ENCODE measurements at places on chromosomes 16 and 17.

- no peak for DNase-seq
Observed at GRCh38 chr17:55442953-55443683, 21.5 kb upstream of the MMD start.

- DNase-seq = no peak
Observed at GRCh38 chr16:56610017-56610608, 1.7 kb downstream of the MT2A start.

GRCh38 chr17:35972535-35972934, 8.8 kb downstream of the CCL16 start:
- DNase-seq = no peak

DNA sequence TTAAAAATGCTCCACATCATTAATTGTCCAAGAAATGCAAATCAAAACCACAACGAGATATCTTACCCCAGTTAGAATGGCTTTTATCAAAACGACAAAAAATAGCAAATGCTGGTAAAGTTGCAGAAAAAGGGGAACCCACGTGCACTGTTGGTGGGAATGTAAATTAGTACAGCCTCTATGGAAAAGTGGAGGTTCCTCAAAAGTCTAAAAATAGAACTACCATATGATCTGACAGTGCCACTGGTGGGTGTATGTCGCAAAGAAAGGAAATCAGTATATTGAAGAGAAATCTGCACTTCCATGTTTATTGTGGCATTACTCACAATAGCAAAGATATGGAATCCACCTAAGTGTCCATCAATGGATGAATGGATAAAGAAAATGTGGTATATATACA, 38.2 kb upstream of the ZFHX3 start:
- DNase-seq = no peak

- no peak for DNase-seq
Observed at GRCh38 chr16:67294938-67295361, 15.6 kb downstream of the PLEKHG4 start.

DNA sequence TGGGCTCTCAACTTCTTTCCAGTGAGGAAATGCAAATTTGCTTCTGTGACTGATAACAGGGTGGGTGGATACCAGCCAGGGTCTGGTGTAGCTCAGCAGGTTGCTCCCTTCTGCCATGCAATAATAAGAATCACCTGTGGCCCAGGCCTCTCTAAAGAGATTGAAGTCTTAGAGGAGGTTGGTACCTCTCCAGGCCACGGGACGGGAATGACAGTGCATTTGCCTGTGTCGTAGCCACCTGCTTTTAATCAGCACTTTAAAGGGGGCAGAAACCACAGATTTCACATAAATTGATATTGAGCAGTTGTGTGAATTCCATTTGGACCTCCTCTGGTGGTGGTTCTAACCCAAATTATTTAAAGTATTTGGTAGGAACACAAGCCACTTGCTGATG, 246.9 kb downstream of the PRKCA start:
- DNase-seq = no peak

- DNase-seq = no peak
Observed at GRCh38 chr17:47117386-47117785, 71.7 kb downstream of the CDC27 start.

- no peak for DNase-seq
Observed at GRCh38 chr17:46741122-46741730, 77.3 kb downstream of the WNT3 start.

- no peak for DNase-seq
Observed at GRCh38 chr16:6725634-6726331, 606.9 kb upstream of the RBFOX1 start.

DNA sequence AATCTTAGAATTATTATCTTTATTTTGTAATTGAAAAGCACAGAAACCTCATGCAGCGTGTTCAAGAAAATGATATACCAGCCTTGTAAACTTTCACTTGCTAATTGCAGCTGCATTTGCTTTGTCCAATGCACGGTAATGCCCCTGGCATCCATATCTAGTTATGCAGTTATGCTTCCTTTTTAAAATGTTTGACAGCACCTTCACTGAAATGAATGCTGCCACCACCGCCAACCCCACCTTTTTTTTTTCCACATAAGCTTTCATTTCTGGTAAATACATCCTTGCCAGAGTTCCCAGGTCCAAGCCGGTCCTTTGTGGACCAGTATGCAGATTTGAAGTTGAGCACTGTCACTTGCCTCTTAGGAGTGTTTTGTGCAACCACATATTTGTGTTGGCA, 338.8 kb downstream of the WWOX start:
- DNase-seq = no peak

DNA sequence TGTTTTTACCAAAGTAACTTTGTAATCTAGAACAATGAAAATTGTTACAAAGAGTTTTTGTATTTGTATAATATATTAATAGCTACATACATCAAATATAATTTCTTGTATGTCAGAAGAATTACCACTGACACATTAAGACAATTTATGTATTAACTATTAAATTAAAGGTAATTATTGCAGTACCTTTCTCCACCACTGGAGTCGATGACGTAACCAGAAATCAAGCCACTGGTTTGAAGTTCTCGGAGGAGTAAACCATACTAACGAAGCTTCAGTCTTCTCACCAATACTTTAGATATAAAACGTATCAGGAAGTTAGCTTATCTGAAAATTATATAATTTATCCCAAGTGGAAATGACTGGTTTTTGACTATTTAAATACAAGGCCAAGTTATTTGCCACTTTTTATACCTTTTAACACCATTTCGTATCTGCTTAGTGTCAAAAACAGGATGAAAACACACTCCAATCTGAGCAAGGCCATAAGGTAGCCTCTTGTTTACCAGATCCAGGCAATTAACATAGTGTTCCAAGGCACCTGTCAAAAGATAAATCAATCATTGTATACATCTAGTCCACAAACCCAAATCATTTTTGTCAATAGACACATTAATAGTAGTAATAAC, 4.3 kb downstream of the POLG2 start:
- DNase-seq = no peak

GRCh38 chr16:29107299-29107698, 122.4 kb downstream of the LAT start:
- no peak for DNase-seq

DNA sequence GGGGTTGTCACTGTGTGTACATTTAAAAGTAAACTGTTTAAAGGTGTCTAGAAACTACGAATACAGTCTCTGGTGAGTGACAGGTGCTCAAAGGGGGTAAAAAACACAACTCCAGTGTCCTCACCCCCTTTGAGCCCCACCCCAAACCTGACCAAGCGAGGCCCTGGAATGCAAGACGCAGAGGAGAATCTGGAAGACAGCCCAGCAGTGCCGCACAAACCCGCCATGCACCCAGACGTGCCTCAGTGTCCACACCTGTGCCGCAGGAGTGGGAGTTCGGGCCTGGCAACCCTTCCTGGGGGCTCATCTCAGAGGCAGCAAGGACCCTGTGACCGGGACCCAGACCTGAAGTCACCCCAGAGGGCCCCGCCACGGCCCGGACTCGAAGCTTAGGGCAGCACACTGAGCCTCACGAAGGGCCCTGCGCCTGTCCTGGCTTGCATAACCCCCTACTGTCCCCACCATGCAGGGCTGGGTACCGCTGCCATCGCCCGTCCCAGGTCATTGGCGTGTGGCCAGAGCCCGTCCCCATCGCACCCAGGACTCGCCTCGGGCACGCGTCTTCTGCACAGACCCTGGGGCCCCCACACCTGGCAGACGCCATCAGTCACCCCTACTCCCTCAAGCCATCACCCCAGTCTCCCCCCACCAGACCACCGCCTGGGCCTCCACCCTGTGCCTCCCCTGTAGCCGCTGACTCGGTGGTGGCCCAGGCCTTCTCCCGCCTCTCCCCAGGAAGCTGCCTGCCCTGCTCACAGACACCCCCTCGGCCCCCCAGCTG, 33.0 kb upstream of the ZC3H18 start:
- DNase-seq = no peak

DNA sequence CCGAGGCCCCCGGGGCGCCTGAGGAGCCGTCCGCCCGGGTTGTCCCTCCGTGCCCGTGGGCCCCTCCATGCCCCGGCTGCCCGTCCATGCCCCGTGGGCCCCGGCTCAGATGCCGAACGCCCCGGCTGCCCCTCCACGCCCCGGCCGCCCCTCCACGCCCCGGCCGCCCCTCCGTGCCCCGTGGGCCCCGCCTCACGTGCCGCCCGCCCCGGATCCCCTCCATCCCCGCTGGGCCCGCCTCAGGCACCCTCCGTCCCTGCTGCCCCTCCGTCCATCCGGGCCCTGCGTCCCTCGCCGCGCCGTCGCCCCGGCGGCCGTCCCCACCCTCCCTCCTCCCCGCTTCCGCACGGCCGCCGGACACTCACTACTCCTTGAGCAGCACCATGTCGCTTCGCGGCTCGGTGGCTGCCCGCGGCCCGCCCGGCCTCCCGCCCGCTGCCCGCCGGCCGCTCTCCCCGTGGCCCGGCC, 382 bp downstream of the PITPNA start:
- DNase-seq = no peak

DNA sequence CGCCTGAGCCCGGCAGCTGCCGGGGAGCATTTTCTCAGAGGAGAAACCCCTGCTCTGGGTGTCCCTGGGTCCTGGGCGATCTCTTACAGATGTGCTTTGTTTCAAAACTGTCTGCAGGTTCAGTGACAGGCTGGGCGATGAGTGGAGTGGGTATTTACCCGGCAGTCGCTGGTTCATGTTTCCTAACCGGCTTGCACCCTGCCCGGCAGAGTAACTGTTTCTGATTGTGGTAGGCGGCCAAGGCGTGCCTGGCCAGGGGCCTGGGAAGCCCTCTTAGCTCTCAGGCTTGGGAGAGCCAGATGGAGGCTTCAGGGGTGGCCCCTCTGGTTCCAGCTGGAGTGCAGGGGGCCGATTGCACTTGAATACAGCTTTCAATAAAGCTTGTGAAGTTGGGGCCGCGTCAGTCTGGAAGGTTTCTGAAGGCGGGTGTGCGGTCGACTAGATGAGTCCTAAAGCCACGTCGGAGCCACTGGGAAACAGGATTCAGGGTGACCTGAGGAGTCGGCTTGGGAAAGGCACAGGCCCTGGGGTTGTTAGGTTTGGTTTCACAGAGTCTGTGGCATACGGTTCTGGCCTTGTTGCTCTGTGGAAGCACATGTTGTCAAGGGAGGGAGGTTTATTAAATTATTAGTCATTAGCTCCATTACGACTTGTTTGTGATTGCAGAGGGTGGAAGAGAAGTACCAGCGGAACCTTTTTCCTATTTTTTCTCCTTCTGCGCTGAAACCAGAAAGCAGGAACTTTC, 1.4 kb downstream of the BAIAP2 start:
- DNase-seq = no peak

- DNase-seq = no peak
Observed at GRCh38 chr16:46961373-46962353, 11.8 kb downstream of the DNAJA2 start.

DNA sequence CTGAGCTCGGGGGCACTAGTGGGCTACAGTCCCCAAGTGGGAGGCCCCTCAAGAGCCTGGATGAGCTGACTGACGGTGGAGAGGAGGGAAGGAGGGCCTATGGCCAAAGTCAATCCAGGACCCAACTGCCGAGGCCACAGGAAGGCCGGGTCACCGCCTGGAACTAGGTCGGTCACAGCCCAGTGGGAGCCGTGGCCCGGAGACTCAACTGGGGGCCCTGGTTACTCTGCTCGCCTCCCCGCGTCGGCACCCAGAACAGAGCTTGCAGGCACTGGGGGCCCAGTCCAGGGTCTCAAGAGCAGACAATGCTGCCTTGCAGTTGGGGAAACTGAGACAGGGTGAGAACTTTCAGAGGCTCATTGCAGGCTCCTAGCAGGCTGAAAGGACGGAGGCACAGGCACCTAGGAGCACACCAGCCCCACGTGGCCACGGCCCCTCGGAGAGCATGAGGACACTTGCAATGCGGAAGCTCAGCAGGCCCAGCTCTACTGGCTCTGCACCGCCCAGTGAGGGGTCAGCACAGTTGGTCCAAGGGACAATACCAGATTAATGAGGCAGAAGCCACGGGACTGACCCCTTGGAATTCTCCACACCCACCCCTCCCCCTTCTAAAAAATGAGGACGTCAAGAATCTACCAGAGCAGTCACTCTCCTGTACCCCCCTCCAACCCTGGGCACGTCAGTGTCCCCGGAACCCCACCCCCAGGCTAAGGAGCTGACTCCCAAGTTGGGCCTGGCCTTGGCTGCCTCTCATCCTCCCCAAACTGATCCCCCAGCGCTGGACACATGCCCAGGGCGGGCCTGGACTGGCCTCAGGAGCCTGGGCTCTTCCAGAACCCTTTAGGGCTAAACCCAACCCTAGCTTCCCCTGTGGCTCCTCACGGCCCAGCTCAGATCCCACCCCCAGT, 2.2 kb downstream of the HS3ST6 start:
- DNase-seq = no peak

DNA sequence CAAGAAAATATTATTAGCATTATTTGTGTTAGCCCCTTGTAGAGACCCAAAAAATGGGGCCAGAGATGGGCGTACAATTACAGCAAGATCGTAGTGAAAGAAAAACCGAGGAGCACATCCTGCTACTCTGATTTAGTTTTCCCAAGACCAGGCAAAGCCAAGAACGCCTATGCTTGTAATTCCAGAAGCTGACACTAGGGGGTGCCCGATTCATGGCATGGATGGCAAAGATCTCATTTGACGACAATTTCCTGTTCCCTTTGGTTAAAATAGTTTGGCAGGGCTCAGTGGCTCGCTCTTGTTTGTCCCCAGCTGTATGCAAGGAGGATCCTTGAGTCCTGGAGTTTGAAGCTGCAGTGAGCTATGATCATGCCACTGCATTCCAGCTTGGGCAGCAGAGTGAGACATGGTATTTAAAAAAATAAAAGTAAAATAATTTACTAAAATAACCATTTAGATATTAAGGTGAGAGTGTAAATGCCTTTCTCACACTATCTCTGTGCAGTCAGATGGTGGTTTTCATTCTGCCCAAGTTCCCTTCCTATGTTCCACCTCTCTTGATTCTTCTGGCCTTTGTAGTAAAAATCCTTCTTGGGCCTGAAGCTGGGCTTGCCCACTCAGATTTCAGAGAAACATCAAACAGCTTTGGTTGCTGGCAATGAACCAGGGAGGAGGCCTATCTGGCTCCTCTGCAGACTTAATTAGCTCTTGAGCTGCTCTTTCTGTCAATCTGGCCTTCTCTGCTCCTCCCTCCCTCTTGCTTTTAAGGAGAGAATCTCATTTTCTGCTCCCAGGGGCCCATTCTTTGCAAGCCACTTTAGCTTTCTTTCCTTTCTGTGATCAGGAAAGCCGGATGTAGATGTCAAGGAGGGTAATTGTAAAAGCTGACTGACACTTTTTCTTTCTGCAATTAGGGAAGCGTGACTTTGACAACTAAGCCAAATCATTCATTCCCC, 31.2 kb downstream of the TMEM238L start:
- no peak for DNase-seq

GRCh38 chr17:19494961-19495806, 38.5 kb upstream of the SLC47A1 start:
- no peak for DNase-seq

DNA sequence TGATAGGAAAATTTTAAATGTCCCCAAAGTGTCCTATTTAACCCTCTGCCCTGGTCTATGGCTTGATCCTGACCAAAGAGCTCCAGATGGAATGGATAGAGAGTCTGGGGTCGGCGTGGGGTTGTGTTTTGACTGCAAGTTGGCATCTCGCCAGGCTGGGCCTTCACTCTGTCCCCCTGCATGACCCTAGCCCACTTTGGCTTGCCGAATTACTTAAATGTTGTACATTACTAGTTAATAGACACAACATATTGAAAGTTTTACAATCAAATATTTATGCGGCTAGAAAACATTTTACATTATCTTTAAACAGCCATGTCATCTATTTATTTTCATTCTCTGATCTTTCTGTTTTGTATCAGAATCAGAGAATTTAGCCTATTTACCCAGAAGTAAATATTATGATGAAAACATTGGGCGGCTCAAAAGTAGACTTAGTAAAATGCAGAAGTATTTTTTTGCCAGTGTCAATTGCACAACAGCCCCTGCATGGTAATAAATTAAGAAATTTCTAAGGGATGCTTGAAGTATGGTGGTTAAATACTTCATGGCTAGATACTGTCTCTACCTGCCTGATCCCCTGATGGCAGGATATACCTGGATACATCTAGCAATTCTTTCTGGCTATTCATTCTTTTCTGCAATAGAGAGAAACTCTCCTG, 18.8 kb upstream of the MYOCD start:
- no peak for DNase-seq
